ENCODE measurements at places on chromosomes 11 and 22. TPM values are rescaled to one million over a fixed set of nuclear protein-coding genes. Genes with fewer than 3 reads are reported as not detected.
A peak's percentile ranks its signal among the peaks of the same experiment; 100 is the strongest.

GRCh38 chr11:35061516-35062440 is 77.2 kb upstream of the CD44 start:
- no peak overlapping the region for H3K27ac ChIP-seq
- no peaks in the 10 kb centered on the region for H3K27me3 ChIP-seq
- no peak overlapping the region for H3K4me3 ChIP-seq
- no peak for DNase-seq

DNA sequence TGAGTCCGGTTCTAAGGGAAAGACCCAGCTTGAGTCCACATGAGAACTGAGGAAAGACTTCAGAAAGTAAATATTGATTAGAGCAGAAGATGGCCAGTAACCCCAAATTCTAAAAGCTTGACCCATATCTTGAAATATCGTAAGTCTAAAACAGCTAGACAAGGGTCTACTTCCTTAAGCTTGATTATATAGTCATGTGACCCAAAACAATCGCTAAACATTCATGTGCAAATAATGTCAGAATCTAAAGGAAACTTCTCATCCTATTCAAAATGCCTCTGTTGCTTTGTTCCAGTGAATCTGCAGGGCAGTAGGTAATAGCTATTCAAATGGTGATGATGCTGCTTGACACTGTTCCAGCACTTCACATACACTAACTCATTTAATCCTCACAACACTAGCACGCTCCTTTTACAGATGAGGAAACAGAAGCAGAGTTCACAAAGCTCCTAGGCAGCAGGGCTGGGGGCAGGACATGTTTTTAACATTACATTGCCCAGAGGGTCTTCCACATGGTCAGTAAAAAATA is 52.6 kb downstream of the TCF20 start:
- H3K27ac ChIP-seq: no peak overlapping the region
- H3K4me3 ChIP-seq: no peak overlapping the region
- no peak for DNase-seq
- peaks cover 22% of the 10 kb centered on the region for H3K4me1 ChIP-seq
- no peaks in the 10 kb centered on the region for H3K27me3 ChIP-seq

- H3K27ac ChIP-seq: no peak overlapping the region
- DNase-seq: peak; percentile 41
- H3K4me3 ChIP-seq: no peak overlapping the region
- H3K36me3 ChIP-seq: peaks cover 13% of the 10 kb centered on the region
- H3K4me1 ChIP-seq: peaks cover 19% of the 10 kb centered on the region
Measured at GRCh38 chr11:117183724-117184349, 5.3 kb downstream of the SIDT2 start.

GRCh38 chr11:65821107-65821506 is 12.7 kb upstream of the SNX32 start:
- H3K27ac ChIP-seq: no peak overlapping the region
- DNase-seq: no peak
- no peaks in the 10 kb centered on the region for H3K36me3 ChIP-seq
- peaks cover 14% of the 10 kb centered on the region for H3K4me1 ChIP-seq
- H3K27me3 ChIP-seq: no peaks in the 10 kb centered on the region
- H3K4me3 ChIP-seq: no peak overlapping the region

Gene YPEL1
- total RNA-seq: 6.0 TPM

Gene GPHA2
- not detected for total RNA-seq

- no peak overlapping the region for H3K27ac ChIP-seq
- peaks cover 4% of the 10 kb centered on the region for H3K4me1 ChIP-seq
- peaks cover 63% of the 10 kb centered on the region for H3K27me3 ChIP-seq
- no peaks in the 10 kb centered on the region for H3K36me3 ChIP-seq
- H3K4me3 ChIP-seq: no peak overlapping the region
- no peak for DNase-seq
Measured at GRCh38 chr11:118142809-118143208, 9.8 kb downstream of the SCN4B start.

- no peaks in the 10 kb centered on the region for H3K36me3 ChIP-seq
- peak; percentile 51 for DNase-seq
- H3K4me1 ChIP-seq: no peaks in the 10 kb centered on the region
- peaks cover 10% of the 10 kb centered on the region for H3K27me3 ChIP-seq
- no peak overlapping the region for H3K27ac ChIP-seq
Measured at GRCh38 chr22:49286181-49286760, 541.4 kb downstream of the BRD1 start.

DNA sequence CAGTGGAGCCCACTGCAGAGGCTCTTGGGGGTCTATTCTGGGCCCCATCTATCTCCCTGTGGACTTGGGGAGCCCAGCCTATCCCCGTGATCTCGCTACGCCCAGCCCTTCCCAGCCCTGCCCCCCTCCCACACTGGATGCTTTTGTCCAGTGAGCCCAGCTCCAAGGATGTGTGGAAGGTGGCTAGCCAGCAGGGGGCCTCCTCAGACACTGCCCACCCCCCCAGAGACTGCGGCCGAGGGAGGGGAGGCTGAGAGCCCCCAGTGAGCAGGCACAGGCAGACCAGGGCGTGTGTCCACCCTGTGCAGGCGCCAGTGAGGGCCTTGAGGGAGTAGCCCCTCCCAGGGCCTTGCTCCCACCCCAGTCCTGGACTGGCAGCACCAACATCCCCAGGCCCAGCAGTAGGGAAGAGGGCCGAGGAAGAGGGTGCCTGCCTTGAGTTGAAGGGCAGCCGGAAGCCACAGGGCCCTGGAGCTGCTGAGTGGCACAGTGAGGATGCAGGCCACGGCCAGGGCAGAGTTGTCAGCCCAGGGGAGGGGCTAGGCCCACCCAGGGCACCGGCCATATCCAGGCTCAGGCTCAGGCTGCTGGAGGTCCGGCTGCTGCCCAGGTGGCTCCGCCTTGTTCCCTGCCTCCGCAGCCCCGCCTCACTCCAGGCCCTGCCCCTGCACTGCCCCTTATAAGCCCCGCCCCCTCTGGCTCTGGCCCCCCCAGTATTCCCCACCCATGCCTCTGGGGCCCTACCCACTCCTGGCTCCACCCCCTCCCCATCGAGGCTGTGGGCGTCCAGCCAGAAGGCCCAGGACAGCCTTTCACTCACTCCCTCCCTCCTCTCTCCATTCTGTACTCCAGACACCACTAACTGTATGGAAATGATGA is 28.0 kb downstream of the MOB2 start:
- no peaks in the 10 kb centered on the region for H3K27me3 ChIP-seq
- no peaks in the 10 kb centered on the region for H3K4me1 ChIP-seq
- H3K4me3 ChIP-seq: no peak overlapping the region
- no peak overlapping the region for H3K27ac ChIP-seq
- no peaks in the 10 kb centered on the region for H3K36me3 ChIP-seq
- DNase-seq: no peak

GRCh38 chr11:57341250-57341808 is 3.2 kb downstream of the P2RX3 start:
- H3K36me3 ChIP-seq: no peaks in the 10 kb centered on the region
- H3K4me1 ChIP-seq: peaks cover 2% of the 10 kb centered on the region
- H3K4me3 ChIP-seq: no peak overlapping the region
- DNase-seq: no peak

DNA sequence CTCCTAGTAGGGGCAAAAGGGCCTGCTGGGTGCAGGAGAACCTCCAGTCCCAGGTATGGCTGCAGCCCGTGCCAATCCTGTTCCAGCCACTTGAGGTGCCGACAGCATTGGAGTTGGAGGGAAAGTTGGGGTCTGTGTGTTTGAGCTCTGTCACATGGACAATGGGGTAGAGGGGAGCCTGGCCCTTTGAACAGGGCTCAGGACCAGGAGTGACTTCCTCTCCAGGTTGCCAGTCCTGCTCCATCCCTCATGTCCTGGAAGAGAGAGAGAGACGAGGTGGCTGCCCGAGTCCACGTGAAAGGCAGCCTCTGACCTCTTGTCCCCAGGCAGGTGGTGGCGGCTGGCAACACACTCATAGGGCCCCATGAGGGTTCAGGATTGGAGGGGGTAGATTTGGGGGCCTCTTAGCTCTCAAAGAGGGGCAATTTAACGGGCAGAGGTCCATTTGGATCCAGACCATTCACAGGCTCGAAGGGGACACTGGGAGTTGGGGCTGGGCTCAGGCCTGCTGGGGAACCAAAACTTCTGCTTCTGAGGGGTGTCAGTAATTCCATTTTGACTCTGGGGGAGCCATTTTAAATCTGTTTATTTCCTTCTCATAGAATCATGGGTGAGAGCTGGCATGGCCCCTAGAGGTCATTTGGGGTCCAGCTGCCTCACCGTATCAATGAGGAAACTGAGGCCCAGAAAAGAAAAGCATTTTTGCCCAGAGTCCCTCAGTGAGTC is 4.1 kb downstream of the ADORA2A start:
- no peaks in the 10 kb centered on the region for H3K27me3 ChIP-seq
- H3K27ac ChIP-seq: no peak overlapping the region
- no peaks in the 10 kb centered on the region for H3K36me3 ChIP-seq
- peak; percentile 46 for DNase-seq
